ENCODE measurements at places on chromosomes 4 and X.

DNA sequence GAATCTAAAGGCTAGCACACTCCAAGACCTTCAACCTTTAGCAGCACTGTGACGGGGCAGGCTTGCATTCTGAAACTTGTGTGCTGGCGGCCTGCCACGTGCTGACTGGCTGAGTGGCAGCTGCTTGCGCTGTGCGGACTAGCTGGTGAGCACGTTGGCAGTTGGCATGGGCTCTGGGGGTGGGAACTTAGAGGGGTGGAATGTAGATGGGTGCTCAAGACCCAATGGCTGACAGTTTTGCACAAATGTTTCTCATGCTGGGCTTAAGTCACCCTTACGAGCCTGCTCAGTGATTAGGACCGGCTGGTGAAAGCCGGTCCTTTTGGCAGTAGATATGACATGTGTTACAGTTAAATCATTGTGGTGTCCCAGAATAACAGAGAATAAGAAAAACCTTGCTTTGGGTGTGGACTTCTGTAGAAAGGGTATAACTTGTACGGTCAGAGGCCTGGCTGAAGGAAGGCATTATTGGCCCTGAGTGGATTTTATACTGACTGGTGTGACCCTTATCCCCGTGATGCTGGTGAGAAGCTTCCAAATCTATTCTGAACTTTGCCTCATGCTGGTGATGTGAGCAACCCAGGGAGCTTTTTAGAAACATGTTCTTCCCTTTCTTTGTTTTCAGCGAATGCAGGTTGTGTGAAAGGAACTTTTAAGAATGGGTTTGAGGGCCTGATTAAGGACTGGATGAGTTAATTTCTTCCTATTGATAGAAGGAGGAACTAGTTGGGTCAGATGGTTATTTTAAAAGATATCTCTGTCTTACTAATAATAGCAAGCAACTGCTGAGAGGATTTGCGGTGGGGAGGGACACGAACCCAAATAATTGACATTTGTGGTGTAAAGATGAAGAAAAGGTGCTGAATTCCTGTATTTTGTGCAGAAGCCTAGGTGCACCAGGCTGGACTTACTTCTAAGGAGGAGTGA, 107.4 kb upstream of the SLC4A4 start:
- no peak for DNase-seq

DNA sequence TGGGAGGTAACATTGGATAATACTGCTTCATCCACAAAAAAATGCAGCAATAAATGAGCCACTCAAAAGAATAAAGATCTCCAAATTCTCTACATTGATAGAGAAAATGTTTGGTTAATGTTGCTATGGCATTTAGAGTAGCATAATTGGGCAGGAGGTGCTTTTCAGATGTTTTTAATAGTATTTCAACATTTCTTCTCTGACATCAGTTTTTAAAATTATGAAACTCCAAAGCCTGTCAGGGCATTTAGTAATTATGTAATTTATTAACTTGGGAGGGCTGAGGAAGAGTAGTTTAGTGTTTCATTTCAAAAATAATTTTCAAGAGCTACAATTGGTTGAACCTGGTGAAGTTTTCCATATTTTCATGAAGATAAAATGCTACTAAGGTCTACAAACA, 211.3 kb upstream of the INTU start:
- DNase-seq = no peak

- peak; percentile 43 for DNase-seq
Observed at GRCh38 chr4:10684631-10685030, at the start of gene CLNK. Gene CLNK, minus strand, starts transcription at chr4:10684768. Its CDS starts 16,899 bp downstream, at chr4:10667869.

DNA sequence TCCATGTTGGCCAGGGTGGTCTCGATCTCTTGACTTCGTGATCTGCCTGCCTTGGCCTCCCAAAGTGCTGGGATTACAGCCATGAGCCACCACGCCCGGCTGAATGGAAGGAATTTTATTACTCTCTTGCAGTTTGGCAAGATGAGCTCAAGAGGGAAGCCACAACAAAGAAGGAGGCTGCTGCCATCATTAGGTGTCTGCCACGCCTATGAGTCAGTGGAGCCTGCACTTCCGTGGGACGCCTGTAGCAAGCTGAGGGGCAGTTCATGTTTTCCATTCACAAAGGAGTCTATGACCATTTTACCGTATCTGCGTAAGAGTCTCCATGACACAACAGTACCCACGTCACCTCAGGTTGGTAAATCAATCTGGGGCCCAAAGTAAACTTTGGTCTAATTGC, 51.2 kb upstream of the CHRNA9 start:
- DNase-seq = no peak

DNA sequence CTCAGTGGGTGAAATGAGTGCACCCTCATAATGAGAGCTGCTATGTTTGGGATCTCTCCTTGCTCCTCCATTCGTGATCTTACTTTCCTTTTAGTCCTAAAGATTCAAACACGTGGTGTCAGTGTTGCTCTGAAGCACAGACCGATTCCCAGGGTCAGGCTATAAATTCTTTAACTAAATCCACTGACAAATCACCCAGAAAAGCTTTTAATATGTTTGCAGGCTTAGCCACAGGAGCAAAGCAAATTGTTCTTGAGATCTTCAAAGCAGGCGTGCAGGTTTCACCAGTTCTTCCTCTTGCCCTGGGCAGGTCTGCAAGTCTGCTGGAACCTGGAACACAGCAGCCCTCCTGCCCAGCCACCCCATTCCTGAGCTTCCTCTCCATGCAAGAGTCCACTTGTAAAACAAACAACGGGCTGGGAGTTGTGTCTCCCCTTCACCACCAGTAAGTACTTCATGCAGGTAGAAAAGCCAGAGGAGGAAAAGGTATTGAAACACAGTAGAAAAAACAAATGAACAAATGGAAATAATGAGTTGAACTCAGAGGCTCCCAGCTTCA, 70.1 kb upstream of the ENPP6 start:
- no peak for DNase-seq

- no peak for DNase-seq
Observed at GRCh38 chrX:132875650-132876522, 82.5 kb downstream of the HS6ST2 start.

DNA sequence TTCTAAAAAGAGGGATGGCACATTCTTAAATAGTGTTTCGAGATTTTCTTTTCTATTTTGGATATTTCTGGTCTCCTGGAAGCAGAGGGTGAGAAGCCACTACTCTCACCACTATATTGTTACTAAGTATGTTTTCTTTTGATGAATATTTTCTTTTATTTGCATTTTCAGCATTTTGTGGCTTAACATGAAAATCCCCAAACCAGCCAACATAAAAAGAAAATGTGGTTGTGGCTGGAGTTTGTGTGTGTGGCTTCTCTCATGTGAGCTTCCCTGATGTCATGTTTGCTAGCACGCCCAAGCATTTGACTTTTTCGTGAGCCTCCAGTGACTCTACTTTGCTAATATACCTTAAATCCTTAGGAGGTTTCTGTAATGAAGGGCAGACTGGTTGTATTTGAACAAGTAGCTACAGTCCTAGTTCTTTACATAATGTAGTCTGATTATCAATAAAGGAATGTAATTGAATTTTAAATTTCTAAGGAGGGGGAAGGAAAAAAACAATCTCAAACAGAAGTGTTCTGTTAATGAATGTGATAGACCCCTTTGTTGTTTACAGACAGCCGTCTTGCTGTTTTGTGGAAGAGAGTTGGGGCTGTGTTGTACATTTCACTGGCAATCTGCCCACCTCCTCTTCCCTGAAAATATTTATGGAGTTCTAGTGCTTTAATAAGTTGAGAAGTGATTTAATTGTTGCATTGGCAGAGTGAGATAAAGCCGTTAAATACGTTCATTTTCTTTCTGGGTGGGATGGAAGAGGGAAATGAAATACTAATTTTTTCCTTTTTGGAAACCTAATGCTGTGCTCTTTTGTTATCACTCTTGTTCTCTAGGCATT, 114.6 kb downstream of the ARHGAP10 start:
- DNase-seq = peak; percentile 77

DNA sequence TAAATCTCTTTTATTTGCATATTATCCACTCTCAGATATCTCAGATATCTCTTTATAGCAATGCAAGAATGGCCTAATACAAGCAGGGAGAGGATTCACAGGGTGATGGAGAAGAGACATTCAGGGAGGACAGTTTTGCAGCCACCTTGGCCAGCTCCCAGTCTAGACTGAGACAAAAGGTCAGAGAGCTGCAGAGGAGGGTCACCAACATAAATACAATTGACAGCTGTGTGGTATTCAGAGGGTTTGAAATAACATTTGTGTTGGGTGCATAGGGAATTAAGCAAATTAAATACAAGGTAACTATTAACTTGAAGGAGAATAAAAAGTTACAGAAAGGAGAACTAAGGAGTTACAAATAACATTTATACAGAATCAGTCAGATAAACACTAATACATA, 189.5 kb upstream of the TAPT1 start:
- no peak for DNase-seq

GRCh38 chrX:53318766-53319353, 37.5 kb upstream of the IQSEC2 start:
- DNase-seq = no peak

GRCh38 chr4:159046683-159047082, 56.2 kb upstream of the RAPGEF2 start:
- DNase-seq = no peak

DNA sequence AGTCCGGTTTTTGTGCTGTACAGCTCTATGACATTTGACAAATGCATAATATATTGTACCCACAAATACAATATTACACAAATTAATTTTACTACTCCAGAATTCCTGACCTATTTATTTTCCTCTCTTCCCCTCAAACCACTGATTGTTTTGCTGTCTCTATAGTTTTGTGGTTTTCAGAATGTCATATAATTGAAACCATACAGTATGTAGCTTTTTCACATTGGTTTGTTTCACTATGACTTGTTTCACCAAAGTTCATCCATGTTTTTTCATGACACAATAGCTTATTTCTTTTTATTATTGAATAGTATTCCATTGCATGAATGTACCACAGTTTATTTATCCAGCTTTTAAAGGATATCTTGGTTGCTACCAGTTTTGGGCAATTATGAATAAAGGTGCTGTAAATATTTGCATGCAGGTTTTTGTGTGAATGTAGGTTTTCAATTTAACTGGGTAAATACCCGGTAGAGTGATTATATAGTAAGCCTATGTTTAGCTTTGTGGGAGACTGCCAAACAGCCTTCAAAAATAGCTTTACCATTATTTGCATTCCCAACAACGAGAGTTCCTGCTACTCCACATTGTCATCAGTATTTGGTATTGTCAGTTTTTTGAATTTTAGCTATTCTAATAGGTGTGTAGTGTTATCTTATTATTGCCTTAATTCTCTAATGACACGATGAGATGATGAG, 25.9 kb downstream of the RNF175 start:
- DNase-seq = no peak

DNA sequence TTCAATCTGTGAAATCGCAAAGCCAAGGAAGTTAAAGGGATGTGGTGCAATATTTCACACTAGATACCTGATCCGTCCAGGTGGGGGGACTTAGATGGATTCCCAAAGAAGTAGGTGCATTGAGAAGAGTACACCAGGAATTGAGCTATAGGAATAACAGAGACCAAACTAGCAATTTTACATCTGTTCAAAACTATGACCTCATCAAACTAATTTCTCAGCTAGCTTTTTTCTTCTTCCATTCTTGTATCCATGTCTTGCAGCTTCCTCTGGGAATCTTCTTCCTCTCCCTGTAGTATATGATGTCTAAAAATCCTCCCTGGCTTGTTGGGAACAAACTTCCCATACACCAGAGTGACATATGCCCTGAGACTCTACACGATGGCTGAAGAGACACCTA, 51.0 kb upstream of the PTPN13 start:
- no peak for DNase-seq

DNA sequence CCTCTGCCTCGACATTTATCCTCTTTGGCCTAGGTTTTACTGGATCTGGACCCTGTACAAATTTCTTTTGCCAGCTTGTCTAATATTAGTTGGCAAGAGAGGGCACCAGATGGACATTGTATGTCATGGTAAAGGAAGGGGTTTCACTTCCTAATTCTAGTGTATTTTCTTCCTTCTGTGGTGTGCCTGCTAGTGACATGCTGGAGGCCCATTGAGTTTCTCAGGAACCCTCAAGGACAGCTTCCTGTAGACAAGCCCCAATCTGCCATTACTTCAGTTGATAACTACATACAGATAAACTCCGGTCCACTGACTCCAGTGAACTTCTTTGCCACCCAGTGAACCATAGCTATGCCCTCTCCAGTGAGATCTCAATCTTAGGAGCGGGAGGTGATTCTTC, 116.9 kb downstream of the STPG2 start:
- DNase-seq = no peak

DNA sequence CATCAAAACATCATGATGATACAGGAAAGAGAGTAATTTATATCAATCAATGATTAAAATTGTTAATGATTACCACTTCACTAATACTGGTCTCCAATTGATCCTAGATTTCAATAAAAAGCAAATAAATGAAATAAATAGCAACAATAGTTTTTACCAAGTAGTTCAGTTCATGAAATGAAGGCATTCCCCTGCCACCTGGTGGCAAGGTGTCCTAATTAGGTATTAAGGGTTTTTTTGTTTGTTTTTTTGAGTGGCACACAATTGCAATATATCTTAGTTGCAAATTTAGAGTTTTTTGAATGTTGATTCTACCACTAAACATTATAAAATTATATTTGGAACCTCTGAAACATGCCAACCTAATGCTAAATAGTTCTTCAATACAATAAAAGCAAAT, 157.4 kb upstream of the PDE5A start:
- DNase-seq = no peak

GRCh38 chrX:108464604-108465003, 25.0 kb downstream of the COL4A5 start:
- no peak for DNase-seq

GRCh38 chr4:8394806-8395205, 45.7 kb downstream of the ACOX3 start:
- no peak for DNase-seq

GRCh38 chr4:35250761-35251160, 993.6 kb downstream of the ARAP2 start:
- DNase-seq = no peak

GRCh38 chr4:150817804-150818528, 197.1 kb downstream of the LRBA start:
- no peak for DNase-seq

GRCh38 chrX:292900-293897, 12.0 kb downstream of the PLCXD1 start:
- no peak for DNase-seq

GRCh38 chr4:185700048-185700447, 111.9 kb downstream of the SORBS2 start:
- no peak for DNase-seq

GRCh38 chr4:176534566-176534965, 214.8 kb downstream of the SPCS3 start:
- no peak for DNase-seq

GRCh38 chr4:27141530-27141929, 280.9 kb downstream of the STIM2 start:
- DNase-seq = no peak

- no peak for DNase-seq
Observed at GRCh38 chr4:29983890-29984289, 736.3 kb upstream of the PCDH7 start.

DNA sequence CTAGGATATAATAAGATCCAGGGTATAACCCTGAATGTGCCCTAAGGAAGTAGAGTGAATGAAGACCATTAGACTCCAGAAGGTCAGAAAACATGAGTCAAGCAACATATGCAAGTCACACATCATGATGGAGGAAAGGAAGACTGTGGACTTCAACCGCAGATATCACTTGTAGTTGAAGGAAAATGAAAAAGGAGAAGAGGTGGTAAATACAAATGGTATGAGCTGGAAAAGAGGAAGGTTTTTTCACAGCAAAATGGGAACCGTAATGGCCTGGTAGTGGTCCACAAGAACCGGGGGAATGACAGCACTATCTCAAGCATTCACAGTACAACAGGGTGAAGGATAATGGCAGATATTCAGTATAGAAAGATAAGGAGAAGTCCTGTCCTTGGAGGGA, 5.2 kb upstream of the SCFD2 start:
- DNase-seq = no peak

GRCh38 chrX:69808375-69808774, 192.5 kb downstream of the EDA start:
- DNase-seq = no peak

All from immature natural killer cell (primary cell).